NCI-H1436 treated with DMSO at 0.1 percent for 48 hours (cell line): ENCODE measurements at places on chromosomes 12 and 14.

- DNase-seq = no peak
Observed at GRCh38 chr12:51548241-51548640, 42.8 kb upstream of the SCN8A start.

DNA sequence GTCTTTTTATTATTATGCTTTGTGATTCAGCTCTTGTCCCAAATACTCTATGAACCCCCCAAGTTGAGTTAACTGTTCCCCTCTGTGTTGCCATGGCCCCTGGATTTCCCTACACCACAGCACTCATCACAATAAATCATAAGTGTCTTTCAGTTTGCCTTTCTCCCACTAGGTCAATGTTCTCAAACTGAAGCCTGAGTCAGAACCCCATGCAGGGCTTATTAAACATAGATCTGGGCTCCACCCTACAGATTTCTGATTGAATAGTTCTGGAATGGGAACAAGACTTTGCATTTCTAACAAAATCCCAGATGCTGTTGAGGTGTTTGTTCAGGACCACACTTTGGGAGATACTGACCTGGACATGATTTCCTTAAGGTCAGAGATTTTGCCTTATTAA lies 199.4 kb downstream of the TBX5 start:
- no peak for DNase-seq

GRCh38 chr14:69635981-69636639 lies 24.7 kb downstream of the SUSD6 start:
- DNase-seq = no peak

DNA sequence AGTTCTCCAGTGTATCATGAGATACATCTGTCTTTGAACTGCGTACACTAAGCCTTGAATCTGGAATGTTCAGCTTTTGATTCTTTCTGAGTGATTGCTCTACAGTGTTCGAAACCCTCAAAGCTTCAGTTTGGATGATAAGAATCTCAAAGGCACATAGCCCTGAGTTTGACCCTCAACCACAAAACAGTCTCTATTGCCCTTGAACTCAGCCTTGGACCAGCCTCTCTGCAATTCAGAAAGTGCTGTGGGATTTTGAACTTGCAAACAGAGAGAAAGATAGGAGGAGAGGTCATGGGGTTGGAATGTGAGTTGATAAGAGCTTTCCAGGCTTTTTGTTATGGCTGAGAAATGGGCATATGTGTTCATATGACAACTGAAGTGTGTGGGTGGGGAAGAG lies 100.3 kb downstream of the MYRFL start:
- no peak for DNase-seq

- no peak for DNase-seq
Observed at GRCh38 chr12:42124764-42125387, 19.8 kb downstream of the GXYLT1 start.

- no peak for DNase-seq
Observed at GRCh38 chr12:55933799-55934742, 3.1 kb downstream of the DGKA start.

- no peak for DNase-seq
Observed at GRCh38 chr14:95504135-95505029, 12.1 kb downstream of the SYNE3 start.

- DNase-seq = no peak
Observed at GRCh38 chr14:100982353-100982752, 78.8 kb upstream of the RTL1 start.

DNA sequence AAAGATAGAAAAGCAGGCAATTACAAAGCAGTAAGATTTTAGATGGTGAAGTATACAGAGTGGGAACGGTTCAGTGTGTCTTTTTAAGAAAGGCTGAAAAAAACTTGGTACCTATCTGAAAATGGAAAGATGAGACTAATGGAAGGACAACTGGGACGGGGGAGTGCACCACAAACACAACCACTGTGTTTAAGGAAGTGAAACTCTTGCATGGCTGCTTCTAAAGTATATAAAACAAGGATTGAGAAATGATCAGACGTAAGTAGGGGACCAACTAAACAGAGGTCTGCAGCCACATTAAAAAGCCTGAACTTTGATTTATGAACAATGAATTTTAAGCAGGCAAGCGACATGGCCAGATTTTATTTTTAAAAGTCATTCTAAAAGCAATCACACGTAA lies 328.6 kb downstream of the MDGA2 start:
- DNase-seq = no peak

DNA sequence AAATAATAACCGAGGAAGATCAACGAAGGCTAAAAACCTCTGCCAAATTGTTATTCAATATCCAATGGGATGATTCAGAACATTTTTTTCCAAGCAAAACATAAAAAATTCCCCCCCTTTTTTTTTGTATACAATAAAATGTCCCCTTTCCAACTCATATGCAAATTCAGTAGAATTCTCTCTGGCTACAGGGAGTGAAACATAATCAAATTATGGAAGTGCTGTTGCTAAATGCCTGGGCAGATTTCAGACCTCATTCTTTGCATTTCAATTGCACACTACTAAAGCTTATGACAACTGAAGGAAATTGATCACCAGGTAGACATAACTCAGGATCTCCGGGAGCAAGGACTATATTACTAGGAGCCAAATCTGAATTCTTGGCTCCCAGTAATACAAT lies 51.0 kb downstream of the LMNTD1 start:
- no peak for DNase-seq

DNA sequence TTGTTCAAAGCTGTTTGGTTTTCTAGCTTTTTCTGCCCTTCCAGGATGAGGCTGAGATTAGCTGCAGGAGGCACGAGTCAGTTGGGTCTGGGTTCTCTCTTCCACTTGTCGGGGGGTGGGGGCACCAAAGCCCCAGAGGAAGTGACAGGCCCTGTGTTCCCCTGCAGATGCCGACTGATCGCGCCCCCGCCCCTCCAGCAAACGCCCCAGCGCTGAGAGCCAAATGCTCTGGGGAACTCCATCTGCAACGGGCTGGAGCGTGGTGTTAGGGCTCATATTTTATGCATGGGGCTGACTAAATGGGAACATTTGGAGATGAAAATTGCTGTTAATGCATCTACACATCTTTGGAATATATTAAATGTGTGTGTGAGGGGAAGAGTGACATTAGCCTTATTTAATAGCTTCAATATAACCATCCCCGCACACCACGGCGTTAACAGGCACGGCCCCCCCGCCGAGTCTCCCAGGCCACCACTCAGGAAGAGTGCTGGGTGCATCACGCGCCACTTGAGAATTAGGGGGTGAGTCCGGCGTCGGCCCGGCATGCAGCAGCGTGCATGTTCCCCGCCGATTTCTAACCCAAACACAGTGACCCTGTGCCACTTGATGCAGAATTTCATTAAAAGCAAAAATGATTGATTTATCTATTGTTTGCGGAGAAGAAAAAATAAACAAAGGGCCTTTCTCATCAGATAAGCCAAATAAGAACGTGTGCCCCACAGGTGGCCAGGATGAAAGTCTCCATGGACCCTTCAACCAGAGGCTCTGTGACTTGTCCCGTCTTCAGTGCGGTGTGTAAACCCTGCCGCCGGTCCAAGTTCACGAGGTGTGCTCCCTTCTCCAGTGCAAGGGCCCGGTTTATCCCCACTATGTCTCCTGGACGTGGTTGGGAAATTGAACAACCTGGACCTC lies 165.0 kb upstream of the RTL1 start:
- DNase-seq = no peak

DNA sequence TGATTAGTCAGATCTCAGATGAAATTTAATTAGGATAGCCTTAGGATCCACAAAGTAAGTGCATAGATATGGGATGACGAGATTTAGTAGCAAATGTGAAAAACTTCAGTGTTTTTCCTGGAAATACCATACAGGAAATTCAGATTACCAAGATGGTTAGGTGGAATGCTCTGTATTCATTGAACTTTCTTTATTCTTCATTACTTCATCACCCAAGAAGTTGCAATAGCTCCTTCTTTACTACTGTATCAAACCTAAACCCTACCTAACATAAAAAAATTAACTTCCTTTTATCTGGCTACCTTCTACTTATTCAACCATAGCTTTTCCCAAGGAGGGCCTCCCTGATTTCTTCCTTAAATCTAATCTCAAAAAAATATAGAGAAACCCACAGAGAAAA lies 100.4 kb downstream of the TTC6 start:
- no peak for DNase-seq

DNA sequence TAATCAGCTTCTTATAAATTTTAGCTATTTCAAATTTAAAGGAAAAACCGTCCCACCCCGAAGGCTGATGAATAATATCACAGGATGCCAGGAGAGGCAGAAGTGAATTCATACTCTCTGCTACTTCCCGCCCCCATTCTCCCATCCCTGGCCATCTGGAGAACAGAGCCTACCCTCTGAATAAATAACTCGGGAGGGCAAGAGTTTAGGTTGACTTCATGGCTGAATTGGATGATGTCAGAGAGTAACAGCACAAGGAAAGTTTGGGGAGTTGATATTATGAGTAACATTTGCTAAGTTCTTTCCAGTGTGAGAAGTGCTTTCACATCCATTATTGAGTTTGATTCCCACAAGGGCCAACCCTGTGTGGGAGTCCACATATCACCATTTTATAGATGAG lies 241.6 kb downstream of the EGLN3 start:
- no peak for DNase-seq

DNA sequence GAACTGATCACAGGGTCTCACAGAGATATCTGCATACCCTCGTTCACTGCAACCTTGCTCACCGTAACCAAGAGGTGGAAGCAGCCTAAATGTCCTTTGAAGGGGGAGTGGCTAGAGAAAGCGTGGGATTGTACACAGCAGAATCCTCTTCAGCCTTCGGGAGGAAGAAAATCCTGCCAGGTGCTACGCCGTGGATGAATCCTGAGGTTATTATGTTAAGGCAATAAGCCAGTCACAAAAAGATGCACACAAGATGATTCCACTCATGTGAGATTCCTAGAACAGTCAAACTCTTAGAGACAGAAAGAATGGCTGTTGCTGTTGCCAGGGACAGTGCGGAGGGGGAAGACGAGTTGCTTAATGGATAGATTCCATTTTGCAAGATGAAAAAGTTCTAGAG lies 39.6 kb upstream of the SFSWAP start:
- DNase-seq = no peak

- no peak for DNase-seq
Observed at GRCh38 chr14:32738206-32738871, 200.3 kb upstream of the NPAS3 start.

- no peak for DNase-seq
Observed at GRCh38 chr14:44163946-44164345, 343.1 kb downstream of the FSCB start.

DNA sequence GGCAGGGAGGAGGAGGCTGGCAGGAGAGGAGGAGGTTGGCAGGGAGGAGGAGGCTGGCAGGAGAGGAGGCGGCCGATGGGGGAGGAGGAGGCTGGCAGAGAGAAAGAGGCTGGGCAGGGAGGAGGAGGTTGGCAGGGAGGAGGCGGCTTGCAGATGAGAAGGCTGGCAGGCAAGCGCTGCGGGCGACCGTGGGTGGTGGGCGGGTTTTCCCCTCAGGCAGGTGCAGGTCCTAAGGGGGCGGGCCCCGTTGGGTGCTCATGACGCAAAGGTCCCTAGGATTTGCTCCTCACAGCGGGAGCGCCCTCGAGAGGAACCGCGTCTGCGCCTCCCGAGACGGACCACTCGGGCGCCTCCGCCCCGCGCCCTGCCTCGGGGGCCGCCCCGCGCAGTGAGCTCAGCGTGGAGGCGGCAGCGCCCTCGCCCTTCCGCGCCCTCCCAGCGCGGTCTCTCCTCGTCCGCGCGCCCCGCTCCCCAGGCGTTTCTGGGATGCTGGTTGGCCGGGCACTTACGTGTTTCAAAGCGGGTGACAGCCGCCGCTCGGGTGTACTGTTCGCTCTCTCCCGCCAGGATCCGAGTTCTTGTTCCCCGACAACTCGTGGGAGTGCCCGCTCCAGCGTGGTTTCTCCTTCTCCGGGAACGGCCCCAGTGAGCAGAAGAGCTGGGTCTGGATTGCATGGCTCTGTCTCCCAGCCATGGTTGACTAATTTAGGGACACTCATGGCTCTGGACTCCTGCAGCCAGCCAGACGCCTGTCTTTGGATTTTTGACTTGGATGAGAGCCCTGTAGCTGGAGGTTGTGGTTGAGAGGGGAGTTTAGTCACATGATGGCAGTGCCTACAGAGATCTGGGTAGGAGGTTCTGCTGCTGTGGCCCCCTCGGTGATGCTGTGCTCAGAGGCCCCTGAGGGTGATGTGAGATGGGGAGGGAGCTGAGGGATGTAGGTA lies 64.1 kb upstream of the PPP4R3A start:
- peak; percentile 2 for DNase-seq

DNA sequence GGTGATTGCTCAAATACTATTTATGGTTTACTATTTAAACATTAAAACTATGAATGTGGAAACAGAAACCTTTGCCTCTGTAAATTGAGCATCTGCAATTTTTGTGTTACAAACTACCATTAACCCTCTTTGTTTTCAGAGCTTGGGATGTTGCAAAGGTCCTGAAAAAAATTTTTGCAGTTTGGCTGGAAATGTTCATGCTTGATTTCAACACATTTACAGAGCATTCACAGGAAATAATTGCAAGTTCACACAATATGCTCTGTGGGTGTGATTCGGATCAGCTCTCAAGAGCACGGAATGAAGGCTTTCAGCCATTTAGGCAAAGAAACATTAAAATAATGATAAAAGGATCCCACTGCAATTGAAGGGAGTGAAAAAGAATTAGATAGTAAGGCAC lies 232.9 kb downstream of the ATP23 start:
- no peak for DNase-seq

DNA sequence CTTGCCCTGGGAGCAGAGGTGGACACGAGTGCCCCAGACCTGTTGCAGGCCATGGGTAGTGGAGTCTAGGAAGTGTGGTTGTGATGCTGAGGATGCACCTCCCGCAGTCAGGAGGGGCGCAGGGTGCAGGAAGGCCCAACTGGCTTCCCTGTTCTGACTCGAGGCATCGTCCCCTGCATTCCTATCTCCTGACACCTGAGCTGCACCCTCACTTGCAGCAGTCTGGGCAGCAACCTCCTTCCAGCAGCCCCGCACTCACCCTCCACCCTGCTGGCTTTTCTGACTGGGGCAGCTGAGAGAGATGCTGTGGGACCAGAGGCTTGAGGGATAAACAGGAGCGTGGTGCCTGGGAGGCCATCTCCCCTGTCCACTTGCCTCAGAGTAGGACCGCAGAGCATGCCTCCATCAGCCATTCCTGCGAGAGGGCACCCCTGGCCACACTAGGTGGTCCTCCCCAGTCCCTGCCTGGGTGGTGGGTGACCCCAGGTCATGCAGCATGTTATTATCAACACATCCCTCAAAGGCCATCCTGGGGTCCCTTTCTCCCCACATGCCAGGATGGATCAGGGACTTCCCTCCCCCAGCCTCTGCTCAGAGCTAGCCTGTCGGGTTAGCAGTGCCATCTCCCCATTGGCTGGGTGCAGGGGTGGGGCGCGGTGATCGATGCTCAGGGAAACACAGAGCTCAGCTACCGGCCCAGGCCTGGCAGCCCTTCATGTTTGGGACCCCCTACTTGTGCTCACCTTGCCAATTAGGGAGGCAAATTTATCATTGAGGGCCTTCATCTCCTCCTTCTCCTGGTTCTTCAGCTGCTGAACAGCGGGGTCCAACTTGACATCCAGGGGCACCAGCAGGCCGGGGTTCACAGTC lies 719 bp downstream of the KRT80 start:
- DNase-seq = no peak
